ENCODE measurements at places on chromosomes 1 and 21.

GRCh38 chr1:5428351-5428750, 563.9 kb downstream of the NPHP4 start:
- peaks cover under 1% of the 10 kb centered on the region for H3K4me1 ChIP-seq
- H3K36me3 ChIP-seq: no peaks in the 10 kb centered on the region
- no peaks in the 10 kb centered on the region for H3K27me3 ChIP-seq
- no peak overlapping the region for H3K27ac ChIP-seq
- no peak for DNase-seq

GRCh38 chr1:228270032-228270431, 62.2 kb downstream of the OBSCN start:
- no peak for DNase-seq
- no peaks in the 10 kb centered on the region for H3K27me3 ChIP-seq
- H3K27ac ChIP-seq: no peak overlapping the region
- no peaks in the 10 kb centered on the region for H3K36me3 ChIP-seq

- no peak overlapping the region for H3K4me3 ChIP-seq
- no peak overlapping the region for H3K27ac ChIP-seq
- peaks cover 3% of the 10 kb centered on the region for H3K27me3 ChIP-seq
- no peaks in the 10 kb centered on the region for H3K36me3 ChIP-seq
Observed at GRCh38 chr1:248703674-248704073, 1.1 kb upstream of the OR14I1 start.

DNA sequence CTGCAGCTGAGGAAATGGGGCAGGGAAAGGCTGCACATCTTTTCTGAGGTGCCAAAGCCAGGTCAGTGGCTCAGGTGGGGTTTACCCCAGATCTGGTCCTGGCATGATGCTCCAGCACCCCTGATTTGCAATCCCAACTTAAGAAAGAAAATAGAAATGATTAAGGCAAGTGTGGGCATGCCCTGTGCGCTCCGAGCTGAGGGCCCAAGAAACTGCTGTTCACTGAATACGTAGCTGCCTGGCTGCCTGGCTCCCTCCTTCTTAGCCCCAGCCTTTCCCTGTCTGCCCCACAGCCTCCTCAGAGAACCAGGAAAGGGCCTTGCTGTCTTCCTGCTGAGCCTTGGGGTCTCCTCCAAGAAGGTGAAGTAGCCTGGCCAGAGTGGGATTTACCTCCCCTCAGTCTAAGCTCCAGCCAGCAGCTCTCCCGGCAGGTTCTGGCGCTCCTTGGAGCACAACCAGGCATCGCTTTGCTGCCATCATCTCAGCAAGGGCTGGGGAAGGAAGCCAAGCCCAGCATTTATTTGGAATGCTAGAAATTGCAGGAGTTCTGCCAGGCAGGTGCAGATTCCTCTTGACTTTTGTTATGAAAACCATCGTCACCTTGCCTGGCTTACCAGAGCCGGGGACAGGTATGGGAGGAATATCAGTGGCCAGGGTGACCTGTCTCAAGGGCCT, 51.3 kb upstream of the SELENON start:
- H3K27ac ChIP-seq: no peak overlapping the region
- no peaks in the 10 kb centered on the region for H3K27me3 ChIP-seq
- no peak overlapping the region for H3K4me3 ChIP-seq
- no peaks in the 10 kb centered on the region for H3K4me1 ChIP-seq
- H3K36me3 ChIP-seq: peaks cover 27% of the 10 kb centered on the region
- no peak for DNase-seq

DNA sequence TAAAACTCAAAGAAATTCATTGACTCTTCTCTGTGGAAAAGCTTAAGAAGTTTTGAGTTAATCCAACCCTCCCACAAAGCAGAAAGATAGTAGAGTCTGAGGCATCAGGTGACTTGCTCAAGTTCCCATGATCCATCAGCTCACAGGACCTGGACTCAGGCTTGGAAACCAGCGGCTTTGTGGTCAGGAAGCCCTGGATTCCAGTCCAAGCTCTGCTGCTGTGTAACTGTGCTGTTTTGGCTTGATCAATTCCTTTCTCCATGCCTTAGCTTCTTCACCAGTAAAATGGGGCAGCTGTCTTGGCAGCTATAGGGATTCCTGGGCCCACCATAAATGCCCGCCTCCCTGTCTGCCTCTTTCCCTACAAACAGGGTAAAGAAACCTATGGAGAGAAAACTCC, 180.2 kb downstream of the HIVEP3 start:
- no peak overlapping the region for H3K27ac ChIP-seq
- no peak for DNase-seq
- H3K36me3 ChIP-seq: no peaks in the 10 kb centered on the region
- H3K4me1 ChIP-seq: peaks cover 16% of the 10 kb centered on the region

GRCh38 chr1:205595861-205596260, 36.0 kb downstream of the ELK4 start:
- H3K36me3 ChIP-seq: peaks cover 16% of the 10 kb centered on the region
- peaks cover 4% of the 10 kb centered on the region for H3K4me1 ChIP-seq
- H3K4me3 ChIP-seq: no peak overlapping the region

- H3K27ac ChIP-seq: no peak overlapping the region
- H3K27me3 ChIP-seq: peaks cover 3% of the 10 kb centered on the region
- no peaks in the 10 kb centered on the region for H3K36me3 ChIP-seq
- H3K4me1 ChIP-seq: no peaks in the 10 kb centered on the region
- no peak for DNase-seq
Observed at GRCh38 chr1:32918179-32918578, 17.0 kb upstream of the TMEM54 start.

GRCh38 chr21:41957991-41958766, 4.4 kb upstream of the C2CD2 start:
- DNase-seq: no peak
- H3K4me1 ChIP-seq: peaks cover 4% of the 10 kb centered on the region
- H3K27me3 ChIP-seq: peaks cover 4% of the 10 kb centered on the region
- H3K4me3 ChIP-seq: no peak overlapping the region
- H3K36me3 ChIP-seq: no peaks in the 10 kb centered on the region

DNA sequence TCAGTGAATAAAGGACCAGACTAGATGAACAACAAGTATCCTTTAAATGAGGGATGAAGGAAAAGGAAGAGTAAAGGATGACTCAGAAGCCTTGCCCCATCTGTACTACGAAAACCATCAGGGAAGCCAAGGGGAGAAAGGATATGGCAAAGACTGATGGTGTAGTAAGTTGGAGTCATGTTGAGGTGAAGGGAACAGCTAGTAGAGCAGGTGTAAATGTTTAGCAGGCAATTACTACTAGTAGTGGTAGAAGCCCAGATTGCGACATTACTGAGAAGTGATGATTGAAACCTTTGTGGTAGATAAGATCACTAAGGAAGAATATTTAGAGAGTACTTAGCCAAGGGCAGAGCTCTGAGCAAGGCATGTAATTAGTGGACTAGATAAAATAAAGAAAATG, 84.0 kb downstream of the PHTF1 start:
- H3K4me1 ChIP-seq: no peaks in the 10 kb centered on the region
- no peak overlapping the region for H3K4me3 ChIP-seq
- H3K27me3 ChIP-seq: no peaks in the 10 kb centered on the region
- no peak for DNase-seq
- no peaks in the 10 kb centered on the region for H3K36me3 ChIP-seq

DNA sequence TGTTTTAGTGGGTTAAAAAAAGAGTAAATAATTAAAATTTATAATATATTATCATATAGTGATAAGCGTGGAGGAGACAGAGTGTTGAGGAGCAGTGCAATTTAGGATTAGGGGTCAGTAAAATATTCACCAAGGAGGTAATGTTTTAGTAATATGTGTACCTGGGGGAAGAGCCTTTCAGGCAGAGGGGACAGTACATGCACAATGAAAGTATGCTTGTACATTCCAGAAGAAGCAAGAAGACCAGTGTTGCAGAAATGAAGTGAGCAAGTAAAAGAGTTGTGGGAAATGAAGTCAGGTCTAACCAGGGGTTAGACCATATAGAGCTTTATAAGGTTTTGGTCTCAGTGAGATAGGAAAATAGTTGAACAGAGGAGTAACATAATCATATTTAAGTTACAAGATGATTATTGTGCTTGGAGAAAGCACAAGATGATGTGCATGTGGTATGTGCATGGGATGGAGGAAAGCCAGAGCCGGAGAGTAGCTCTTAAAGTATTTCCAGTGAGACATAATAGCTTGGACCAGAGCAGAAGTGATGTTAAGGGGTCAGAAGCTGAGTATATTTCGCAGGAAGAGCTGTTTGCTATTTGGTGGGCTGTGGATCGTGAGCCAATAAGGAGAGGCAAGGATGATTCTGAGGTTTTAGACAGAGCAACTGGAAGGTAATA, 44.8 kb downstream of the SNX7 start:
- DNase-seq: no peak
- no peaks in the 10 kb centered on the region for H3K27me3 ChIP-seq
- H3K36me3 ChIP-seq: no peaks in the 10 kb centered on the region
- no peaks in the 10 kb centered on the region for H3K4me1 ChIP-seq
- no peak overlapping the region for H3K4me3 ChIP-seq

- H3K27ac ChIP-seq: no peak overlapping the region
- H3K4me1 ChIP-seq: no peaks in the 10 kb centered on the region
- no peaks in the 10 kb centered on the region for H3K36me3 ChIP-seq
- H3K27me3 ChIP-seq: no peaks in the 10 kb centered on the region
- H3K4me3 ChIP-seq: no peak overlapping the region
- DNase-seq: no peak
Observed at GRCh38 chr1:211198111-211198510, 61.1 kb upstream of the RCOR3 start.

DNA sequence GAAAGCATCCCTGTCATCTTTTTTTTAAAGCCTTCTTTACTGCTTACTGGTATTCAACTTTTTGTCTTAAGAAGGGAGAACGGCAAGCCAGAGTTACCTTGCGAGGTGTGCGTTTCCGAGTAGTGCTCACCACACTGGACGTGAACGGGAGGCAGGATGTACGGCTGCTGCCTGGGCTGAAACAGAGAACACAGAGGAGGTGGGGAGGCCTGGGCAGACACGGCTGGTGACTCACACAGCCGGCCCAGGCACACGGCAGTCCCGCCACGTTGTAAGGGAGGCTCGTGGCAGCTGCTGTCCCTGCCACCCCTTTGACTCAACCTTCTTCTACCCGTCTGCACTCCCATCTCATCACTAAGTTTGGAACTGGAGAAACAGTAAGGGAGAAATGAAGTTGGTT, 105.8 kb downstream of the SMYD2 start:
- no peak for DNase-seq
- H3K4me3 ChIP-seq: no peak overlapping the region
- H3K4me1 ChIP-seq: no peaks in the 10 kb centered on the region
- H3K36me3 ChIP-seq: no peaks in the 10 kb centered on the region

GRCh38 chr1:156591181-156591431, 470 bp upstream of the NAXE start:
- H3K4me1 ChIP-seq: peaks cover 6% of the 10 kb centered on the region
- no peak for DNase-seq
- peak overlapping the region; percentile 57 for H3K4me3 ChIP-seq
- peak overlapping the region; percentile 64 for H3K27ac ChIP-seq
- H3K27me3 ChIP-seq: no peaks in the 10 kb centered on the region

- peaks cover 3% of the 10 kb centered on the region for H3K27me3 ChIP-seq
- H3K4me3 ChIP-seq: no peak overlapping the region
- H3K36me3 ChIP-seq: no peaks in the 10 kb centered on the region
- H3K27ac ChIP-seq: no peak overlapping the region
- no peak for DNase-seq
- no peaks in the 10 kb centered on the region for H3K4me1 ChIP-seq
Observed at GRCh38 chr1:183331091-183331742, 87.0 kb downstream of the NMNAT2 start.

- no peaks in the 10 kb centered on the region for H3K36me3 ChIP-seq
- no peak overlapping the region for H3K27ac ChIP-seq
- H3K4me1 ChIP-seq: peaks cover 5% of the 10 kb centered on the region
- no peak for DNase-seq
- H3K27me3 ChIP-seq: no peaks in the 10 kb centered on the region
- no peak overlapping the region for H3K4me3 ChIP-seq
Observed at GRCh38 chr1:235929216-235929615, 62.5 kb upstream of the LYST start.

DNA sequence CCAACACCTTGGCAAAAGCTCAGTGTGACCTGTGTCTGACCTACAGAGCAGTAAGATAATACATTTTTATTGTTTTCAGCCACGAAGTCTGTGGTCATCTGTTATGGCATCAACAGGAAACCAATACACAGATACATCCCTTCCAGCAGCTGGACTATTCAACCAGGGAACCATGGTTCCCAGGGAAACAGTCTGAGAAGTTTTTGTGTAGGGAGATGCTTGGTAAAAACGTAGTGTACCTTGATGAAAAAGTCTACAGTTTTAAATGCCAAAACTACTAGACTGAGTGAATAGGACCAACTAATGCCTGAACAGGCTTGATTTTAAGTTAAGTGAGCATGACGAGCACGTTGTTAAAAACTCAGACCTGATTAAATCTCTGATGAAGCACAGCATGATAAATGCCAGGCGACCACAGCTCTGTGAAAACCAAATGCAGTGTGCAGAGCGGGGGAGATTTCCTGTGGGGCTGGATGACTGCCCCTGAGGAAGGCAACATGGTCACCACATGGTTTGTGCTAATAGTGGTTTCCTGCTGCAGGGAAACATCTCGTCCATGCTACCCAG, 228.9 kb downstream of the TNR start:
- no peak overlapping the region for H3K27ac ChIP-seq
- H3K27me3 ChIP-seq: no peaks in the 10 kb centered on the region
- H3K36me3 ChIP-seq: no peaks in the 10 kb centered on the region
- no peak for DNase-seq
- H3K4me3 ChIP-seq: no peak overlapping the region

GRCh38 chr1:211638689-211639101, 36.7 kb downstream of the NEK2 start:
- no peak overlapping the region for H3K27ac ChIP-seq
- DNase-seq: no peak
- no peaks in the 10 kb centered on the region for H3K36me3 ChIP-seq
- peaks cover 3% of the 10 kb centered on the region for H3K4me1 ChIP-seq
- H3K4me3 ChIP-seq: no peak overlapping the region

DNA sequence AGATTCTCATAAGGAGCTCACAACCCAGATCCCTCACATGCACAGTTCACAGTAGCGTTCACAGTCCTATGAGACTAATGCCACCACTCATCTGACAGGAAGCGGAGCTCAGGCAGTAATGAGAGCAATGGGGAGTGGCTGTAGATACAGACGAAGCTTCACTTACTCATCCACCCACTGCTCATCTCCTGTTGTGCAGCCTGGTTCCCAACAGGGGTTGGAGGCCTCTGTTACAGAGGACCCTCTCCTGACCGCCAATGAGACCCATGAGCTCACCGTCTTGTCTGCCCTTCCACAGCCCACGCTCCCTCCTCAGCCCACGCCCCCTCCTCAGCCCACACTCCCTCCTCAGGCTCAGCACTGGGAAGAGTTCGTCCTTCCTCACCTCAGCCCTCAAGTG, 39.6 kb downstream of the RSPH1 start:
- DNase-seq: no peak
- no peaks in the 10 kb centered on the region for H3K27me3 ChIP-seq
- H3K4me3 ChIP-seq: no peak overlapping the region
- H3K4me1 ChIP-seq: peaks cover 11% of the 10 kb centered on the region
- no peaks in the 10 kb centered on the region for H3K36me3 ChIP-seq

- no peaks in the 10 kb centered on the region for H3K4me1 ChIP-seq
- H3K27me3 ChIP-seq: no peaks in the 10 kb centered on the region
- DNase-seq: no peak
- no peak overlapping the region for H3K27ac ChIP-seq
- H3K36me3 ChIP-seq: no peaks in the 10 kb centered on the region
Observed at GRCh38 chr1:72915581-72915980, 633.2 kb upstream of the NEGR1 start.

GRCh38 chr1:236947794-236948193, 56.4 kb downstream of the MT1HL1 start:
- H3K27me3 ChIP-seq: no peaks in the 10 kb centered on the region
- H3K4me1 ChIP-seq: no peaks in the 10 kb centered on the region
- H3K4me3 ChIP-seq: no peak overlapping the region
- no peaks in the 10 kb centered on the region for H3K36me3 ChIP-seq
- no peak overlapping the region for H3K27ac ChIP-seq

GRCh38 chr1:16969057-16969611, 11.3 kb downstream of the MFAP2 start:
- H3K27me3 ChIP-seq: no peaks in the 10 kb centered on the region
- H3K4me1 ChIP-seq: no peaks in the 10 kb centered on the region
- no peak overlapping the region for H3K4me3 ChIP-seq
- no peak for DNase-seq
